ENCODE measurements at places on chromosomes 2 and 18.

- no peak for DNase-seq
These were observed 104.7 kb downstream of the HNRNPLL start for GRCh38 chr2:38498045-38498481.

DNA sequence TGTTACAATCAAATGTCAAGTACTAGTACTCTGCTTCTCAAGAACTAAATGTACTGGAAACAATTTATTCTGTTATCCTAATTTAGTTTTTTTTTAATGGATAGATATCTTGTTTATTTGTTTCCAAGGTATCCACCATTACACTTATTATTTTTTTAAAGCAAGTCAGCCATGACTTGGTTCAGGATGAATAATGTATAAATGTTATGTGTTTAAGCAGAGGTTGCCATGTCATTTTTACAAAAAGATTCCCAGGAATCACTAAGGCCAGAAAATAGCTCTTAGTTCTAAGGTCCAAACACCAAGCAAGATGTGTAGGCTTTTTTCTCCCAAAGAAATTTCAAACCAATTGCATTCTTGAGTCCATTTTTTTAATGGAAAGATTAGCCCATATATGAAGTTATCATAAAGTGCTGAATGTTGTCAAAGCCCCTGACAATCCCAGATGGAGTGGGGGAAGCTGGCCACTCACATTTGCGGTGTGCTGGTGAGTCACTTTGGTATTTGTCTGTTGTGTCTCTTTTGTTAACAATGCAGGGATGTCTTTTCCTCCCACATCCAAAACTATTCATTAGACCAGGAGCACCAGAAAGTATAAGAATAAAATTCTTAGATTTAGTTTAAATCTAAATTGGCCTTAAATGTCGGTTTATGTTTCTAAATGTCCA lies 158.9 kb downstream of the COL6A3 start:
- DNase-seq, result no peak

GRCh38 chr2:105072039-105072438 lies 34.2 kb downstream of the MRPS9 start:
- DNase-seq, result no peak

DNA sequence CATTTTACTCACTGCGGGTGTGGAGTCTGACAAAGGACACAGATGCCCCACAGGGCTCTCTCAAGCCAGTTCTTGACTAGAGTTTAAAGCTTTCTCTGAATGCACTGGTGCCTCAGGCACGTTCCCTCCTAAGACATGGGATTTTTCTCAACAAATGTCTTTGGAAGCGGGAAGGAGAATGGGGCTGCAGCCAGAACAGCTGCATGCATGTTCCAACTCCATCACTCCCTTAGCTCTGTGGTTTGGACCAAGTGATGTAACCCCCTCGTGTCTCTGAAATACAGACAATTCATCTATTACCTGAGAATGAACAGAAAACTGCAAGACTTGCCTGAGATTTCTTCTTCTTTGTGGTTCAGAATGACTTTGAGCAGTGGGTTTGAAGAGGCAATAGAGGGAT lies 141.7 kb upstream of the SERPINE2 start:
- no peak for DNase-seq

- DNase-seq, result no peak
These were observed 16.4 kb upstream of the NFATC1 start for GRCh38 chr18:79379251-79379905.

DNA sequence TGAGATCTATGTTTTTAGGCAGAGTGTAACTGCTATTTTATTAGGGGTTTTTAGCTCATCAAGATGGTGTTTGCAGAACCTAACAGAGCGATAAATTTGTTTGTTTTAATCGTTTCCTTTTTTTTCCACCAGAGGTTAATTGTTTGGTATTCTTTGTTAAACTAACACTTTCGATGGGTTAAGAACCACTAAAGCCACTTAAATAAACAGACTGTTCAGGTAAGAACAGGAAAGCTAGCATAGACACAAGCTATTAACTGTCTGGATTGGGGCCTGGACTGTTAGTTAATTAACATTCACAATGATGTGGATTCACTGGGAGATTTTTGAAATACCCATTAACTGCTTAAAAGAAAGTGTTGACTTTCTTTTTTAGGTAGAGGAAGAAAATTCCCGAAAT lies 209.0 kb upstream of the COPS8 start:
- DNase-seq, result no peak
